ENCODE measurements at places on chromosomes 3 and 15. TPM values are rescaled to one million over a fixed set of nuclear protein-coding genes. Genes with fewer than 3 reads are reported as not detected.
A peak's percentile ranks its signal among the peaks of the same experiment; 100 is the strongest.

GRCh38 chr3:158739078-158739477, 6.8 kb upstream of the RARRES1 start:
- DNase-seq, result no peak

DNA sequence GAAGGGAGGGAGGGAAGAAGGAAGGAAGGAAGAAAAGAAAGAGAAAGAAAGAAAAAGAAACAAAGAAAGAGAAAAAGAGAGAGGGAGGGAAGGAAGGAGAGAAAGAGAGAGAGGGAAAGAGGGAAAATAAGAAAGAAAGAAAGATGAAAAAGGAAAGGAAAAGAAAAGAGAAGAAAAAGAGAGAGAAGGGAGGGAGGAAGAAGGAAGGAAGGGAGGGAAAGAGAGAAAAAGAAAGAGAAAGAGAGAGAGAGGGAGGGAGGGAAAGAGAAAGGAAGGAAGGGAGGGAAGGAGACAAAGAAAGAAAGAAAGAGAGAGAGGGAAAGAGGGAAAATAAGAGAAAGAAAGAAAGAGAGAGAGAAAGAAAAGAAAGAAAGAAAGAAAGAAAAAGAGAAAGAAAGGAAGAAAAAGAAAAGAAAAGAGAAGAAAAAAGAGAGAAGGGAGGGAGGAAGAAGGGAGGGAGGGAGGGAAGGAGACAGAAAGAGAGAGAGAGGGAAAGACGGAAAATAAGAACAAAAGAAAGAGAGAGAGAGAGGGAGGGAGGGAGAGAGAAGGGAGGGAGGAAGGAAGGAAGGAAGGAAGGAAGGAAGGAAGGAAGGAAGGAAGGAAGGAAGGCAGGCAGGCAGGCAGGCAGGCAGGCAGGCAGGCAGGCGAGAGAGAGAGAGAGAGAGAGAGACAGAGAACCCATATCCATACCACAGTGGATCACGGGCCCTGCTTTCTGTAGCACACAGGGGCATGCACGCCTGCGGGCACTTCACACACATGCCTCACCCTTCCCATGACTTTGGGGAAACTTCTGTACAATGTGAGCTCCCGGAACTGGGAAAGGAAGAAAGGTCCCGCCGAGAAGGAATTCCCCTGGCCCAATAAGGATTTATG, 52.5 kb downstream of the ADCY5 start:
- no peak for DNase-seq

DNA sequence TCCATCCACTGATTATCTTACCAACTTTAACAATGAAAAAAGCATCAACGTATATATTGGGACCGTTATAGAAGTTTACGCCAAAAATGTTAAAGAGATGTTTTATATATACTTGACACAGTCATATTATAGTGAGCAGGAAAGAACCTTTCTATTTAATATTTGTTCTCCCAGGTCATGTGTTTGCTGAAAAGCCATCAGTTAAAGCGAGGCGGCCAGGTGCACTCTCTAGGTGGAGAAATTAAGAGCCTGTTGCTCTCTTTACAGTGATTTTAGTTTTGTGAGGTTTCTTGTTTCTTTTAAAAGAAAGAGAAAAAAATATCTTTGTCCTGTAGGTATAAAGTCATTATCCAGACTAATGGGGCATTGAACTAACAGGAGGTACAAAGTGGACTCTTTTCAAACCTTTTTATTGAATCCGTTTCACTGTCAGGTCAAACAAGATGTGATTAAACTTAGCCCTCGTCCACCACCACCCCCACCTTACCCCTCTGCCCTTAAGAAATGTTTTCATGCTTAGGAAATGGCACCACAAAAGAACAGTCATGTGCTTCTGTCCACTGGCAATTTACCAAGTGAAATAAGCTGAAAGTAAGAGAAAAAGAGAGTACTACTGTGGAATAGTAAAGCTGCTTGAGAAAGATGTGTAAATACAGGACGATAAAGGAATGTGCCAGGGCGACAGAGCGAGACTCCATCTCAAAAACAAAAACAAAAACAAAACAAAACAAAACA, 279.9 kb downstream of the PTPRG start:
- no peak for DNase-seq

- no peak for DNase-seq
Measured at GRCh38 chr3:85758442-85758841, 799.7 kb downstream of the CADM2 start.

- no peak for DNase-seq
Measured at GRCh38 chr3:130527426-130527825, 10.4 kb downstream of the COL6A6 start.

DNA sequence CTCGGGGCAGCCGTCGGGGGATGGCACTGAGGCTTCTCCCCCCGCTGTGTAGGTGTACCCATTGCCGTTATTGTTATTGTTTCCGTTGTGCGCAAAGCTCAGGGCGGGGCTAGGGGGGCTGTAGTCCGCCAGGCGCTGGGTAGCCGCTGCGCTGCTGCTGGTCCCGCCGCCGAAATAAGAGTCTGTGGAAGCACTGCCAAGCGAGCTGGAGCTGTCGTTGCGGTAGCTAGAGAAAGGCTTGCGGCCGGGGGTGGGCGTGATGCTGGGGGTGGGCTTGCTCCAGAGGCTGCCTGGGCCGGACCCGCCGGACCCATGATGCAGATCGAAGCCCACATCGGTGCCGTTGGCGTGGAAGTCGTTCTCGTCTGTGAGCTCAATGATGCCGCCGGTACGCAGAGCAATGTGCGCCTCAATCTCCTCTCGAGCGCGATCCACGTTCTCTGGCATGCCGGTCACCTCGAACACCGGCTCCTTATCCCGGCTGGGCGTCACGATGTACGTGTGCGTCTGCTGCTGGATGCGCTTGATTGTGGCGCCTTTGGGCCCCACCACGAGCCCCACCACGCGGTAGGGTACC, 1.9 kb downstream of the MEX3B start:
- no peak for DNase-seq

DNA sequence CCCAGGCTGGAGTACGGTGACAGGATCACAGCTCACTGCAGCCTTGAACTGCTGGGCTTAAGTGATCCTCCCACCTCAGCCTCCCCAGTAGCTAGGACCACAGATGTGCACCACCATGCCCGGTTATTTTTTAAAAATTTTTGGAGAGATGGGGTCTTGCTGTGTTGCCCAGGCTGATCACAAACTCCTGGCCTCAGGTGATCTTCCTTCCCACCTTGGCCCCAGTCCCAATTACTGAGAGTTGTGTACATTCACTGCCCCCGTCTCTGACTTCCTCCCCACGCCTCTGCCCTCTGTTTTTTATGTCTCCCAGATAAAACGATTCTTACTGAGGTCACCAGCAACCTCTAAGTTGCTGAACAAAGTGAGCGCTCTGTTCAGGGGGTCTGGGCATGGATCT, 87.7 kb downstream of the LINGO1 start:
- no peak for DNase-seq

GRCh38 chr3:153673853-153674252, 447.3 kb upstream of the ARHGEF26 start:
- DNase-seq, result no peak

DNA sequence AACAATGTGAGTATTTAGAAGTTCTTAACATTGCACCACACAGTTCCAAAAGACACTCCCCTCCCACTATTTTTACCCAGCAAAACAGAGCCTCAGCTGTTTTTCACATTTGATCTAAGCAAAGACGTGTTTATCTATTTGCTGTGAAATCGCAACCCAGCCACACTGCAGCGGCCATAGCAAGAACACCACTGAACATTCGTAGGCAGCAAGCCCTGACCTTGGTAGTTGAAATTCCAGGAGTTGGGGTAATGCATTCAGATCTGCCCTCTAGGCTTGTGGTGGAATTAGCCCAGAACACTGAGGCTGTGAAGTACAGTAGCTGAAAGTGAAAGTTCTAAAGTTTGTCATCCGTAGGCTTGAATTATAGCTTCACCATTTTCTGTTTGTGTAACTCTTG, 17.1 kb upstream of the SLC24A5 start:
- DNase-seq, result no peak

- no peak for DNase-seq
Measured at GRCh38 chr15:101133181-101133460, 118.7 kb downstream of the CHSY1 start.

GRCh38 chr15:49610157-49610918, 10.3 kb downstream of the FAM227B start:
- DNase-seq, result no peak

- no peak for DNase-seq
Measured at GRCh38 chr3:116005404-116005803, 382.1 kb downstream of the GAP43 start.

DNA sequence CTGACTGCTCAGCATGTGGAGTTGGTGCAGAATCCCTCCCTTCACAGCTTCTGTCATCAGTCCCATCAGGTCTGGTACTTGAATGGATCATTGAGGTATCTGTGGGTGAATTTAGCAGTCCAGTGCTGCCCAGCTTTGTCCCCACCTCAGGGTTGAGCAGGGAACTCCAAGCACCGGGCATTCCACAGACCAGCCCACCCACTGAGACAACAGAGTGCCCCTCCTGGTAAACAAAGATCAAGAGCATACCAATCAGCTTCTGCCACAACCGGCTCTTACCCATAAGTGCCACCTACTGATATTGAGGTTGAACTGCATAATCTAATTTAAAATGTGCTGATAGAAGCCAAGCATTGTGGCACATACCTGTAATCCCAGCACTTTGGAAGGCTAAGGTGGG, 57.1 kb upstream of the FXR1 start:
- peak; percentile 16 for DNase-seq

GRCh38 chr15:90232196-90232595, 1.5 kb downstream of the CIB1 start:
- no peak for DNase-seq

DNA sequence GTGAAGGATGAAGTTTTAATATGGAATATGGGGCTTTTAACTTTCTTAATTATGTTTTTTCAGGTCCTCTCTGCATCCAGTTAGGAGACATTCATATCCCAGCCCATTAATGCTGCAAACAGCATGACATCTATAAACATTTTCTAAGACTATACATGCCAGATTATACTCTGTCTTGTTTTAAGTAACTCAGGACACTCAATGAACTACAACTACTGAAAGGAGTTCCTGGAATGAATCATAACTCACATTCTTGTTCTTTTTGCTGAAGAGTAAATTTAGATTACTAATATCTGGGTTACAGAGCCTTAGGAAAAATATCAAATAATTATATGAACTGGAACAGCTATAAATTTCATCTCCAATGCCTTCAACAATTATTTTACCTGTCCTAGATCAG, 167.4 kb downstream of the STAG1 start:
- no peak for DNase-seq

- DNase-seq, result no peak
Measured at GRCh38 chr3:23916152-23916885, 471 bp downstream of the NKIRAS1 start.

DNA sequence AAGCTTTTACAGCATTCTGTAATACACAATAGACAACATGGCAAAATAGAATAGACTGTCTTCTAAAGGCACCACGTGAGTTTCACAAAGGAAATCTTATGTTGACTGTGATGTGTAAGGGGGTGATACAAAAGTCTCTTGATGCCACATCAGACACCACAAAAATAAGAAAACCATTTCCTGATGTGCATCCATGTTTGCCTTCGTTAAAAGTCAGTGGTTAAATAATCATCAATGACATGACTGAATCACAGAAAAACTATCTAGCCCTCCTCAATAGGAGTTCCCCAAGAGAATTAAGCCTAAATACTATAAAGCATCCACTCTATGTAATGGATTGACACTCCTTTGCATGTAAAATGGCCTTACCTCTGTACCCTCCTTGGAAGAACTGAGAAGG, 198.6 kb upstream of the SLC2A2 start:
- no peak for DNase-seq

- no peak for DNase-seq
Measured at GRCh38 chr3:71718072-71718471, 7.1 kb downstream of the EIF4E3 start.

DNA sequence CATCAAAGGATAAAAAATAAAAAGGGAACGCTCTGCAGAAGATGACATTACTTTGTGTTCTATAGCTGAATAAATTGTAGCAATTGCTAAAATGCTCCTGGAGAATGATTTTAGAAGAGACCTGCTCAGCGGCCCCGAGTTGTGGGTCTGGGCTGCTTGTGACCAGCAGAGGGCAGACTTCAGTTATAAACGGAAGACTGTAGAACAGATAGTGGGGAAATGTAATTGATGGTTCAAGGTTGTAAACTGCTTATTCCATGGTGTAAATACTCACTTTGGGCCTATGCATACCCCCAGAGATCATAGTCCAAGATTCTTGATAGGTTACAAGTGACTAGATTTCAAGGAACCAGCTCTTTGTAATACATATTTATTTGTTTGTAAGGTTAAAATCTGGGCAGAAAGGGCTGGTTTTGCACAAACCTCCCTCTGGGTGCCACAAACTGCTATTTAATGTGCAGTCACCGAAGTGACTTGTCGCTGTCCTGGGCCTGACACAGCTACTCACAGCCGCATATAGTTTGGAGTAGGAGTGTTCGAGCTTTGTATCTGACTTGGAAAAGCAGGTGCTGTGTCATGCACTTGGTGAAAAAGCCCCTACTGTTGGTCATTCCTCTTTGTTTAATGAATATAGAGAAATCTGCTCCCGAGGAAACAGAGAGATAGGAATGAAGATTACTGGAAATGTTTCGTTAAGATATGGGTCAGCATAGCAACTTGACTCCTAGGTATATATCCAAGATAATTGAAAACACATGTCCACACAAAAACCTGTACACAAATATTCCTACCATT, 34.7 kb upstream of the NDUFB4 start:
- DNase-seq, result peak; percentile 67

Gene GP5
- total RNA-seq, result 0.21 TPM

Gene PLSCR2
- total RNA-seq, result 2.9 TPM

Gene SLC22A13
- total RNA-seq, result 3.5 TPM

Gene TSPAN3
- 463 TPM for total RNA-seq

Gene CELF6
- total RNA-seq, result 0.19 TPM

Gene SGO1
- 29.4 TPM for total RNA-seq

Gene CCDC39
- not detected for total RNA-seq
